ENCODE measurements at places on chromosomes 6 and 20. TPM values are rescaled to one million over a fixed set of nuclear protein-coding genes. Genes with fewer than 3 reads are reported as not detected.

- DNase-seq, result no peak
Observed at GRCh38 chr20:22403022-22403631, 181.2 kb downstream of the FOXA2 start.

DNA sequence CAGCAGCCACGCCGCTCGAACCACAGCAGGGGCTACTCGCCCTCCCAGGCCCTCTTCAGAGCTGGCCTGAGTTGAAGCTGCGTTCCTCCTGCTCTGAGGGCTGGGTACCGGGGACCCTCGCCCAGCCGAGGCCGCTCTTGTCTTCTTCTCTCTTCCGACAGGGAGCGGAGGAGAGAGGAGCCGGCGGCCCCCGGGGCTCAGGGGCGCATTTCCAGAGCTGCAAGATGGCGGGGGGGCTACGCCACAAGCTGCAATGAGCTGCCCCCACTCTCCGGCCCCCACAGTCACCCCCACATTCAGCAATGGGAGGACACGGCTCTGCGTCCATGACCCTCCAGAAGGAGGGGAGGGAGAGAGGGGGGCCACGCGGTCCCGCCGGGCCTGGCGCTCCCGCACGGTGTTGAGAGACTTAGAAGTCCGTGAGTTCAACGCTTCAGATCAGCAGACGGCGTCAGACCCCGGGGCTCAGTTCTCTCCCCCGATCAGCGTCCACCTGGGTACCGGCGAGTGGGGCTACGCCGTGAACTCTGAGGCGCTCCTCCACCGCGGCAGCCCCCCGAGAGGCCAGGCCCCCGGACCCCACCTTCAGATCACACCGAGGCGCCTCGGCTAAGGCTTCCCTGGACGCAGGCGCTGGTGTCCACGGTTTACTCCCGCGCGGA, 31.6 kb downstream of the SLC2A4RG start:
- DNase-seq, result no peak

DNA sequence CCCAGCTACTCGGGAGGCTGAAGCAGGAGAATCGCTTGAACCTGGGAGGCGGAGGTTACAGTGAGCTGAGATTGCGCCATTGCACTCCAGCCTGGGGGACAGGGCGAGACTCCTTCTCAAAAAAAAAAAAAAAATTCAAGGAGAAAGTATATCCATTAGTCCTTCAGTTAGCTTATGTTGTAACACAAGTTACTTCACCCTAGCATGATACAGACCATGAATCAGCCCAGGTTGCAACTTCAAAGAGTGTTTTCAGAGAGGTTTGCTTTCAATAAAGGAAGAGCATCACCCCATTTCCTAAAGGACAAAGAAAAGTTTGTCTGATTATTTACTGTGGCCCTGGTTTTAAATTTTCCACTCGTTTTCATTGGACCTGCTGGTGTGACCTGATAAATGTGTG, 73.0 kb downstream of the SERAC1 start:
- no peak for DNase-seq

GPR6 gene
- total RNA-seq, result not detected

- DNase-seq, result no peak
Observed at GRCh38 chr6:42911171-42912021, 4.5 kb upstream of the PTCRA start.

AHCY gene
- total RNA-seq, result 261 TPM

DNA sequence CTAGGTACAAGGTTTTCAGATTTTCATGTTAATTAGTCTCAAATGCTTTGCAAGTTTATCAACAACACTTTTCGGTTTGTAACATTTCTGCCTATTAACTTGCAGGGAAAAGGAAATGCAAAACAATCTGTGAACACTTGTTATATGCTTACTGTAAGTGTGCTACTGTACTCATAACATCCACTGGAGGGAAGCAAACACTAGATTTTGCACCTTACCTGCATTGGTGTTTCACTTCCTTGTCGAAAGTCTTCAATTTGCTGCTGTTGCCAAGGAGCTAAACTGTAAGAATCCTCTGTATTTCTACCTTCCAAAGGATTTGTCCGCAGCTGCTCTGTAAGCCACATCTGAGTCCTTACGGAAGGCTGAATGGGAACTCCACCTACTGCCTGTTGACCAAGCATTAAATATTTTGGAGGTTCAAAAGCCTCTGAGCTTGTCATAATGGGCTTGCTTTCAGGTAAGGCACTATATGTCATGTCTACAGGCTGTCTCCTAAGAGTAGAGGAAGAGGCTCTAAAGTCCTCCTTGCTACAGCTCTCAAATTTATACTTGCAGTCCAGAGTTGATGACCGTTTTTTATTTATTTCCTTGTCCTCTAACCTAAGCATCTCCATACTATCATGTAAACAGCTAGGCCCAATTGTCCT, 17.3 kb downstream of the PLN start:
- peak; percentile 44 for DNase-seq

TRIM10 gene
- total RNA-seq, result 0.58 TPM

- DNase-seq, result no peak
Observed at GRCh38 chr6:157329829-157330228, 6.5 kb upstream of the TMEM242 start.

- no peak for DNase-seq
Observed at GRCh38 chr6:31861919-31862343, 690 bp downstream of the NEU1 start.

GRCh38 chr6:119296036-119297035, 53.2 kb downstream of the MAN1A1 start:
- no peak for DNase-seq

GRCh38 chr6:160070427-160070826, 51.2 kb upstream of the SLC22A1 start:
- no peak for DNase-seq

TXLNB gene
- not detected for total RNA-seq

- no peak for DNase-seq
Observed at GRCh38 chr6:139580592-139581484, 206.4 kb upstream of the CITED2 start.

HLA-DRB5 gene
- not detected for total RNA-seq

DNA sequence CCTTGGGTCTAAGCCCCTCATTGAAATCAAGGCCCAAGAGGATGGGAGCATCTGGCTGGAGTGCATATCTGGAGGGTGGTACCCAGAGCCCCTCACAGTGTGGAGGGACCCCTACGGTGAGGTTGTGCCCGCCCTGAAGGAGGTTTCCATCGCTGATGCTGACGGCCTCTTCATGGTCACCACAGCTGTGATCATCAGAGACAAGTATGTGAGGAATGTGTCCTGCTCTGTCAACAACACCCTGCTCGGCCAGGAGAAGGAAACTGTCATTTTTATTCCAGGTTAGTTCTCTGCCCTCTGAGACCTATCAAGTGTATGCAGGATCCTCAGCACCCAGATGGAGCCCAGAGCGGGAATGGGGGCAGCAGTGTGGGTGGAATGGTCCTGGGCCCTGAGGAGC, 5.1 kb downstream of the BTN2A2 start:
- no peak for DNase-seq

GRCh38 chr6:49733680-49734079, 10.5 kb downstream of the CRISP3 start:
- DNase-seq, result no peak

GRCh38 chr6:20092071-20092566, 120.2 kb downstream of the MBOAT1 start:
- peak; percentile 48 for DNase-seq

ADGRB3 gene
- total RNA-seq, result 3.9 TPM

- DNase-seq, result no peak
Observed at GRCh38 chr20:754904-755303, 13.4 kb downstream of the SLC52A3 start.

DNA sequence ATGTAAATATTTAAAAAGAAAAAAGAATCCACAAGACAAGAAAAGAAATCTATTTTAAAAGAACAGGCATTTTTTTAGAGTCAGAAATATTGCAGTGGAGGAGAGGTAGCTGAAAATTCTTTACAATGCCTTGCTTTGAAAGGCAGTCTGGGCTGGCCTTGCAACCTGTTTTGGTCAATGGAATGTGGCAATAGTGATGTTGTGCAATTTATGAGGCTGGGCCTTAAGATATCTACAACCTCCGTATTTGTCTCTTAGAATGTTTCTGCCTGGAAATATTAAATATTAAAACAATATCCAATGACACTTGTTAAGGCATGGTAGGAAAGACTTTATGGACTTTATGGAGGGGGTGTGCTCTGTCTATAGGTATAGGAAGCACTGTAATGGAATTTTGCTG, 14.8 kb upstream of the SCGN start:
- no peak for DNase-seq

GRCh38 chr20:36173451-36173933, 19.0 kb downstream of the EPB41L1 start:
- peak; percentile 29 for DNase-seq

DNA sequence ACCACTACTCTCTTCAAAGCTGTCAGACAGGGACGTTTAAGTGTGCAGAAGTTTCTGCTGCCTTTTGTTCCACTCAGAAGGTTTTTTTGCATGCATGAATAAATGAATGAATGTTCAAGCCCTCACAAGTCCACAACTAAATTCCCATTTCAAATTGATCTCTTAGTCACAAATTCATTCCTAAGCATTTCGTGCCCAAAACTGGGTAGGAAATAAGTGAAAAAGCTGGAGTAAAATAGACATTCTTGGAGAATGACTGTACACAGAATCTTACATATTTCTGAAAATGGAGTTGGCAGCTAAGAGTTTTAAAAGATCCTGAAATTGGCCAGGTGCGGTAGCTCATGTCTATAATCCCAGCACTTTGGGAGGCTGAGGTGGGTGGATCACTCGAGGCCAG, 117.6 kb downstream of the PERP start:
- no peak for DNase-seq

DNA sequence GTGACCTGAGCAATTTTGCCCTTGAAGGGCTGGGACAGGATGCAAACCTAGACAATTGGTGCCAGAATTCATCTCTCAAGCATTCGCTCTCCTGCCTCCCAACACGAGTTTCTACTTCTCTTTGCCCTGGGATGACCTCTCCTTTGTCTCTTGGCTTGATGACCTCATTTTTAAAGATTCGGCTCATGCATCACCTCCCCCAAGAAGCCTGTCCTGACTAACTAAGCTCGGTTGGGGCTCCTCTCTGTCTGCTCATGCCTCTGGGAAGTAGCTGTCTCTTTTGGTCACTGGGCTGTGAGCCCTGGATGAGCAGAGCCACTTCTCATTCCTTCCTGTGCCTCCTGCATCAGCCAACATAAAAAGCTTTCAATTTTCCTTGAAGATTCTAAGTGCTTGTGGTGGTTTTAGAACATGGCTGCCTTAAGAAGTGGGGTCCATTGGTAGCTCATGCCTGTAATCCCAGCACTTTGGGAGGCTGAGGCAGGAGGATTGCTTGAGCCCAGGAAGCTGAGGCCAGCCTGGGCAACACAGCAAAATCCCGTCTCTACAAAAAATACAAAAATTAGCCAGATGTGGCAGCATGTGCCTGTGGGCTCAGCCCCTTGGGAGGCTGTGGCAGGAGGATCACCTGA, 11.1 kb upstream of the TCF15 start:
- no peak for DNase-seq

DNA sequence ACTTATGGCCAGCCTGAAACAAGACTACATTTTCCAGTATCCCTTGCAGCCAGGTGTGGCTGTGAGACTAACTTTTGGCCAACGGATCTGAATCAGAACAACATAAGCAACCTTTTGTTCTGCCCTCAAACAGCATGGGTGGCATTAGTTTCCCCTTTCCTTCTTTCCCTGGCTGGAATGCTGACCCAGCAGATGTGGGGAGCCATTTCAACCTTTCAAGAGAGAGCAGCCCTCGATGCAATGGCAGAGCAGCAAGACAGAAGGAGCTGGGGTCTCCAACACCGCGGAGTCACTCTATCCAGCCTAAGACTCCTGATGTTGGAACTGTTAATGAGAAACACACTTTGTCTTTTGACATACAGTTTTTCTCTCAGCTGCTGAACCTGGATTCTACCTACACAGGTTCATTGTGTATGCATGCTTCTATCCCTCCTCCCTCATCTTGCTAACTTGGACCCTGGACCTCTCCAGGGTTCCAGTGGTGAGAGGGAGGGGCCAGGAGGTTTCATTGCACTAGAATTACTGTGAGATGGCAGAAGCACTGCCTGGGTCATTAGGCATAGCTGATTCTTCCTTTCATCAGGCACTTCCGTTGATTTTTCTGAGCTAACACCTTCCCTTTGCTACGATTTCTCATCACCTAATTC, 28.8 kb upstream of the DDR1 start:
- DNase-seq, result no peak

DNA sequence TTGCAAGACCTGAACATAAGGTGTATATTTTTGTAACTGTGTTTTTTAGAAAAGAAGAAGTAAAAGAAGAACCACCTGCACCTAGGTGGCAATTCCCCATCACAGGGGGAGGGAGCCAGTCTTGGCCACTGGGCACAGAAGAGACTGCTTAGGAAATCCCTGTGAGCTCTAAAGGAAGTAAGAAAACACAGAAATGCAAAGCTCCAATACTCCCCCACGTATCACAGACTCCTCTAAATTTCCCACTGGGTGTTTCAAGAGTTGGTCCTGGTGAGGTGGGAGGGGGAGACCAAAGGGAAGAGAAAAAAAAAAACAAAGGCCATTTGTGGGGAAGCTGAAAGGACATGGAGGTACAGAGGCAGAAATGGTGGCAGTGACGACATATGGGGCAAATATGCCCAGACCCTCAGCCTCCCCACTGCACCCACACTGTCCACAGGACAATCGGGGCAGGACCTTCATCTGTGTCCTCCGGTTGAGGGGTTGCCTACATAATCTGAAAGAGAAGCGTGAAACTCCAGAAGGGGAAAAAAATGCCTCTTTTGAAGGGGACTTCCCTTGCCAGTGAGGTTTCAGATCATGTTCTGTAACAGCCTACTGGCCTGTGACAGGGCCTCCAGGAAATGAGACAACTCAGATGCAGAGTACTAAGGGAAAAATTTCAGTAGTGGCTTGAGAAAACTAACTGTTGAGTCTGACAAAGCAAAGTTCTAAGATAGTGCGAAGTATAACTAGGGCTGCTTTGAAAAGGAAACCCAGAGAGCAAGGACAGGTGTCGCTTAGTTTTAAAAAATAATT, 226.2 kb upstream of the MARCKS start:
- DNase-seq, result no peak

GRCh38 chr6:95686272-95686671, 108.9 kb downstream of the MANEA start:
- no peak for DNase-seq

CST2 gene
- not detected for total RNA-seq

TP53TG5 gene
- total RNA-seq, result not detected

DNA sequence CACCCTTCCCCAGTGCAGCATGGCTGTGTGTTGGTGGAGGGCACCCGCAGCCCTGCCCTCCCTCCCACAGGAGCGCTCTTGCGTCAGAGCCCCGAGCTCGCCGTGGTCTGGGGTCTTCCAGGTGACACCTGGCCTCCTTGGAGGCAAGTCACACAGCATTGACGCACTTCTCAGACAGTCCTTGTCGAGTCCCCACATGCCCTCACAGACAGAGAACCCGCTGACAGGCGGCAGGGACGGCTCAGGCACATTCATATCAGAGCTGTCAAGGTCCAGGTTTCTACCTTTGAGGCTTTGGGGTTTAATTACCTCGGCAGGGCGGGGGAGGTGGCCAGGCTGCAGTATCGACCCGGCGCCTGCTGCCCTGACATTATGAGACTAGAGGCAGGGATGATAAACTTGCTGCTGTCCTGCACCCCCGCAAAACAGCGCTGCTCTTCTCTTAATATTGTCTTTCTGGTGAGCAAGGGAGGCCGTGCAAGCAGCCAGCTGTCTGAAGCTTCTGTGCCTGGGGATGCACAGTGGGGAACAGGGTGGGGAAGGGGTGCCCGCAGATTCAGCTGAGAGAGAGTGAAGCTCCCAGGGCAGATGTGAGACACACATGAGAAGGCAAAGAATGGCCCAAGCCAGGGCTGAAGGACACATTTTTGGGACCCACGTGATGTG, 4.7 kb downstream of the NPEPL1 start:
- peak; percentile 55 for DNase-seq

Data from K562 (cell line).